ENCODE measurements at places on chromosomes 7 and 10. TPM values are rescaled to one million over a fixed set of nuclear protein-coding genes. Genes with fewer than 3 reads are reported as not detected.

TMEM270 gene
- 0.93 TPM for total RNA-seq

VPS37D gene
- total RNA-seq = 3.2 TPM

KLF14 gene
- 0.45 TPM for total RNA-seq

PNLIPRP3 gene
- 0.03 TPM for total RNA-seq

NEUROG3 gene
- not detected for total RNA-seq

LBX1 gene
- total RNA-seq = not detected

AUTS2 gene
- 2.5 TPM for total RNA-seq

CISD1 gene
- total RNA-seq = 13.2 TPM

GAD2 gene
- not detected for total RNA-seq

H2BK1 gene
- not detected for total RNA-seq

PPP1R17 gene
- total RNA-seq = not detected

All from A375 (cell line).